Stimulated activated CD4-positive, alpha-beta T cell treated with anti-CD3 and anti-CD28 coated beads, Interleukin-4, amount 100 ng/mL, for 24 hours (primary cell): ENCODE measurements at places on chromosomes 1 and 21.

- no peak for DNase-seq
Observed at GRCh38 chr1:114695430-114696058, at the start of gene AMPD1. AMPD1 (minus strand) TSS chr1:114695546; CDS start chr1:114695471, 75 bp downstream.

DNA sequence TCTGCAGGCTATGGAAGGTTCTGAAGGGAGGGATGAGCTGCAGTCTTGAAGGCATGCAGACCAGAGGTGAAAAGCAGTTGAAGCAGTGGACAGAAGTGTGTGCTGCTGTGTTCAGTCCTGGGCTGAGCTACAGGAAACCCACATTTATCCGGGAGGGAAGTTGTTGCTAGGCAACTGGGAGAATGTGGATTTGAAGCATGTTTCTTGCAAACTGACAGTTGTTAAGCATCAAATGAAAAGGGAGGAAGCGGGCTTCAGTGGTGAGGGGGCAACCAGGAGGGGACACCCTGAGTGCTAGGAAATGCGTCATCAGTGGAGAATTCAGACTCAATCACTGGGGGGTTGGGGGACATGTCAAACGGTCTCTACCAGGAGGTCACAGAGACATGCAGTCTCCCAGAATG lies 28.7 kb downstream of the ABCA4 start:
- no peak for DNase-seq

DNA sequence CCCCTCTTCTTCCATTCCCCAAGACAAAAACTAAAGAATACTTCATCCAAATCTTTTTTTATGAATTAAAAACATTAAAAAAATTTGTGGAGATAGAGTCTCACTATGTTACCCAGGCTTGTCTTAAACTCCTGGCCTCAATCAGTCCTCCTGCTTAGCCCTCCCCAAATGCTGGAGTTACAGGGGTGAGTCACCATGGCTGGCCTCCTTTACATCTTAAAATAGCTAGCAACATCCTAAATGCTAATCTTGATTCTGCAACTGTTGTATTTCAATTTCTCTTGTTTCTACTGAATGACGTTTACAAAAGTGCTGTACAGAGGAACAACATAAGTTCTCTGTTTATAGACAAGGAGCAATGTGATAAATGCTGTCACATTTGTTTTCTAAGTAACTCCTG lies 483.5 kb downstream of the ADGRL2 start:
- no peak for DNase-seq

DNA sequence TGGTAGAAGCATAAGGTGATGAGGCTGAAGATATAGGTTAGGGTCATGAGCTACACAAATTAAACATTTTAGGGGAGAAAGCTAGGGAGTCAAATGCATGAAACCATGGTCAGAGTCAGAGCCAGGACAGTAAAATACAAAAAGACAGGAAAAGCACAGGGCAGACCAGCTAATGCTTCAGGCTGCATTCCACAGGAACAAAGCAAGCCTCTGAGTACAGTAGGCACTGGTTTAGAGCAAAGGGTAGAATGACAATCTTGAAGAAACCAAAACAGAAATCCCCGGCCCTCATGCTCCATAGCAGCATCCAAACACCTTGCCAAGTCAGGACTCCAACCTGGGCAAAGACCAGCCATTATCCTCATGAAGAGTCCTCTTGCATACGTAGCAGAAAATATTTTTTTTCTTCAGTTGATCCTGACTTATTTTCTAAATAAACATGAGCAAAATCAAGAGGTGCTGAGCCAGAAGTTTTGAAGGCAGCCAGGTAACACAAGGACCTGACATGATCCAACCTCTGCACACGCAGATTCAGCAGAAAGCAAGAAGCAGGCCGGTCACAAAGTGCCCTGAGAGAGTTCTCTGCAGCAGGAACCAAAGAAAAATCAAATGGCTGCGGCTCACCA lies 273.1 kb downstream of the TTLL7 start:
- no peak for DNase-seq

DNA sequence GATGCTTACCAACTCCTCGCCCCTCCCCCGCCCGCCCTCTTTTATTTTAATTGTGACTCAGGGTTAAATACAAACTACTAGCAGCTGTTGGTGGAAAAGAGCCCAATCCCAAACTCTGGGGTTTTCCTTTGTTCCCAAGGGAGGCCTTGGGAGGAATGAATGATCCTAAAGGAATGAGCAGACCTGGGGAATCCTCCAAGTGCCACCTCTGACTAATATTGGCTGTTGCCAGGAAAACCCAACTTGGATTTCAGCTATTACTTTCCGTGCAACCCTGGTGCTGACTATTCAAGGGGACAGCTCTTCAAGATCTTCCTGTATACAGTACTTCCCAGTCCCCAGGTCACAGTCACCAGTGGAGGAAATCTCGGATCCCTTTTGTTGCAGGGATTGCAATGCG lies 1.3 kb upstream of the S100A10 start:
- no peak for DNase-seq

DNA sequence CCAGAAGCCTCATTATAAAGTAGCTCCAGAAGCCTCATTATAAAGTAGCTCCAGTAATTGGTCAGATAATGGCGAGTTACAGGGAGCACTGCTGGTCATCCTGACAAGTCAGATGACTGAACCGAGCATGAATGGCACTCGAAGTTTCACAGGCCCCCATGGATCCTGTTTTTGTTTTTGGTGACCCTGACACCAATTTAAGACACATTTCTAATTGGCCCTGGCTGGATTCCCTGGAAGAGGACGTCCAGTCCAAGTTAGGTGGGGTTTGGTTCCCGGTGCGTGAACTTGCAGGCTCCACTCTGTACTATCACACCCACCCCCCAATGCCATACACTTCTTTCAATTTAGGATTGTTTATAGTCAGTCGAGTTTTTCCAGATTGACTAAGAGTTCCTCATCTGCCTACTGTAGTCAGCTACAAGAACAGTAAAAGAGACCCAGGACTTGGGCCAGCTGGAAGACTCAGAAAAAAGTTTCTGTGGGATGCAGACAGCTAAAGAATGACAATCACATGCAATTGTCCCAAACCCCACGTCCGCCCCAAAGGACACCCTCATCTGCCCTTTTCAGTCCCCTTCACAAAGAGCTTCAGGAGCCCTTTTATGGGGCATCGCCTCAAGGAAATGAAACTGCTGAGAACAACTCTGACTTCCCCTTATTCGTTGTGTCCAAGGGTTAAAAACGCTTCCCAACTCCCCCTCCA lies 2.7 kb downstream of the DHRS3 start:
- no peak for DNase-seq

- DNase-seq = no peak
Observed at GRCh38 chr1:10943991-10944730, 68.3 kb upstream of the TARDBP start.

DNA sequence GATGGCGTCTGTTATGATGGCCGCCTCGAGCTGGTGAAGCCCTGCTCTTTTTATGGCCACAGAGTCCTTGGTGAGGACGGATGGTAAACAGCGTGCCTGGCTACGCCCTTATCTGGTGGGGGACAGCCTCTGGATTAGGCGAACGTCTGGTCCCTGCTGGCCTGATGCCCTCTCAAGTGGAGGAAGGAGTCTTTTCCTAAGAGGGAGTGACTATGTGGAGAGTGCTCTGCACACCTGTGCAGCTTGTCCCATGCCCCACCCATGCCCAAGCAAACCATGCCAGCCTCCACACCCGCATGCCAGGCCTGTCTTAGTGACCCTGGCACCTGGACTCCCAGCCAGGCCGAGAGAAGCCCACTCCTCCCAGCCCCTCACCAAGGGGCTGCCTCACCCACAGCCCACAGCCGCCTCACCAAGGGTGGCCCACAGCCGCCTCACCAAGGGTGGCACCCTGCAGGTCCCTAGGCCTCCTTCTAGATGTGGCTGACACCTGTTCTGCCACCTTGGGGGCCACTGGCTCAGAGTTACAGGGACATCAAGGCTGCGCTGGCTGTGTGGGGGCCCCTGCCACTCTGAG lies 40.2 kb downstream of the WNT9A start:
- DNase-seq = no peak

- no peak for DNase-seq
Observed at GRCh38 chr1:41537251-41537650, 52.8 kb upstream of the EDN2 start.

DNA sequence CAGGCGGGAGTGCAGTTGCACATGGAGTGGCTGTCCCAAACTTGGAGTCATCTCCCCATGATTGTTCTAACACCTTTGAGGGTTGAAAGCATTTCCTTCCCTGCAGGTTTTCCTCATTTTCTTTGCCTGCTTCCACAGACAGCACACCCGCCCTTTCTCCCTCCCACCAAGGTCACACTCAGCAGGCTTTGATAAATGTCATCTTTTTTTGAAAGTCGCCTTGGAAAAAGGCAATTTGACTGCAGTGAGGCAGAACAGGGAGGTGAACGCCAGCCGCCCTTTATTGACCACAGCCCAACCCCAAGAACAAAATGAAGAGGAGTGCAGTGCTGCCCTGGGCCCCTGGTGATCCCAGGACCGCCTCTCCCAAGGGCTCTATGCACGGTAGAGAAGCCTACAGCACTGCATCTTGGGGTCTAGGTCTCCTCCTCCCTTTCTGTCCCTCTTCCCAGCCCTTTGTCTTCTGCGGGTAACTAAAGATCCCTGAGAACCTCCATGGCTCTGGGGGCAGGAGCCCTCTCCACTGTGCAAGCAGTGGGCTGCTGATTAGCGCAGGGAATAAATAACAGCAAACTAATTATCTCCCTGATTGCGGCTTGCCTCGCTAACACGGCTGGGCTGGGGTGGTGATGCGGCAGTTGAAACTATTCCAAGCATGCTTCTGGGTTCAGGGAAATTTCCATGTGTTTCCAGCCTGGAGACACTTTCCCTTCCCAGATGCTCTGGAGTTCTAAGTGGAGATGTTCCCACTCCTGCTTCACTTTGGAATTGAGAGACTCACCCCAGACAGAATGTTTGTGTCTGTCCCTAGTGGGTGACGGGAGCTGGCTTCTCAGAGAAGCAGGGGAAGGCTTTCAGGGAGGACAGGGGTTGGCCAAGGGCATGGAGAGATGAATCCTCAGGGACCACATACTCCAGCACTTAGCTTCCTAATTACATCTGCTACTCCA lies 11.8 kb upstream of the AMIGO1 start:
- DNase-seq = no peak
